Aorta (tissue), 5 donors: ENCODE measurements at places on chromosomes 5 and 9. TPM values are rescaled to one million over a fixed set of nuclear protein-coding genes. Genes with fewer than 3 reads are reported as not detected.

DNA sequence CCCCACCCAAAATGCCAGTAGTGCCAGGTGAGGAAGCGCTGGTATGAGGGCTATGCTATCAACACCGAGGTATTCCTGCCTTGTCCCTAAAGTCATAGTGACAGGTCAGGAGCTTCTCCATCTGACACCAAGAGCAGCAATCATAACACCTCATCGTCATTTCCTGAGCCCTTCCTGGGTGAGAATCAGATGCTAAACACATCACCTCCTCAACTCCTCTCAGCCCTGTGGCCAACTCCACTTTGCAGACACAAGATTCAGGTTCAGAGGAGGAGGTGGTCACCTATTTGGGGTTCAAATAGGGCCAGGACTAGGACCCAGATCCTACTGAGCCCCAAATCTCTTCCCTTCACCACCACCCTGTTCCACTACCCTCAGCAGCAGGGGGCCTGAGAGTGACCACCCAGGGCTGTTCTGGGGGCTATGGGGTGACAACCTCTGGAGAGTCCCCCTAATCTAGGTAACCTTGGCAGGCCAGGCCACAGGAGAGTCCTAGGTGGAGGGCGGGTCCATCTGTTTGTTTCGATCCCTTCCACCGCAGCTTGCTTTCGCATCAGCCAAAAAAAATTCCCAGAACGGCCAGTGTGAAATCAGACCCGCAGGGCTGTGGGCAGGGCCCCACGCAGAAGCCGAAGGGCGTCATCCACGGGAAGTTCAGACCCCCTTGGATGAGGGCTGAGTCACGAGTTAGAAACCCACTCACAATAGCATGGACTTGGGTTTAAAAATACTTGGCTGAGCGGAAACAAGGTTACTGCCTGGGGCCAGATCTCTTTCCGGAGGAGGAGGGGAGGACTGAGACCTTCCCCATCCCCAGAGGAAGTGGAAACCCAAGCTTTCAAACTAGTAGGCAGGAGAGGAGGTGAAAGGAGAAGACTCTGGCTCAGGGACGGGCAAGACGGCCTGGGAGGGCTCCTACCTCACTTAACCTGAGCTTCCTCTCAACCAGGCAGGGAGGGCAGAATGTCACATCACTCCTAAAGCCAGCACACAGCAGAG, 8.7 kb downstream of the STK10 start:
- no peak for DNase-seq

DNA sequence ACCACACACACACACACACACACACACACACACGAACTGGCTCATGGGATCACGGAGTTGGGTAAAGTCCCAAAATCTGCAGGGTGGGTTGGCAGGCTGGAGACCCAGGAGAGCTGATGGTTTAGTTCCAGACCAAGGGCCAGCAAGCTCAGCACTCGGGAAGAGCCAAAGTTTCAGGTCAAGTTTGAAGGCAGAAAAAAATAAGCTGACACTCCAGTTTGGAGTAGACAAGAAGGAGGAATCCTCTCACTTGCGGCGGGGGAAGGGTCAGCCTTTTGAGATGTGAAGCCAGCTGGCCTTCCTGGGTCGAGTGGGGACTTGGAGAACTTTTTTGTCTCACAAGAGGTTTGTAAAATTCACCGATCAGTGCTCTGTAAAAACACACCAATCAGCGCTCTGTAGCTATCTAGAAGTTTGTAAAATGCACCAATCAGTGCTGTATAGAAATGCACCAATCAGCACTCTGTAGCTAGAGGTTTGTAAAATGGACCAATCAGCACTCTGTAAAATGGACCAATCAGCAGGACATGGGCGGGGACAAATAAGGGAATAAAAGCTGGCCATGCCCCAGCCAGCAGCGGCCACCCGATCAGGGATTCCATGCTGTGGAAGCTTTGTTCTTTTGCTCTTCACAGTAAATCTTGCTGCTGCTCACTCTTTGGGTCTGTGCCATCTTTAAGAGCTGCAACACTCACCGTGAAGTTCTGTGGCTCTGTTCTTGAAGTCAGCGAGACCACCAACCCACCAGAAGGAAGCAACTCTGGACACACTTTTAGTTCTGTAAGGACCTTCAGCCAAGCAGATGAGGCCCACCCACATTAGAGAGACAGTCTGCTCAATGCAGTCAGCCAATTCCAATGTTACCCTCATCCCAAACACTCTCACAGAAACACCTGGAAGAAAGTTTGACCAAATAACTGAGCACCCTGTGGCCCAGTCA, 37.8 kb upstream of the UNC5A start:
- peak; percentile 28 for DNase-seq

GRCh38 chr9:111601237-111602018, 2.0 kb upstream of the PTGR1 start:
- no peak for DNase-seq

DNA sequence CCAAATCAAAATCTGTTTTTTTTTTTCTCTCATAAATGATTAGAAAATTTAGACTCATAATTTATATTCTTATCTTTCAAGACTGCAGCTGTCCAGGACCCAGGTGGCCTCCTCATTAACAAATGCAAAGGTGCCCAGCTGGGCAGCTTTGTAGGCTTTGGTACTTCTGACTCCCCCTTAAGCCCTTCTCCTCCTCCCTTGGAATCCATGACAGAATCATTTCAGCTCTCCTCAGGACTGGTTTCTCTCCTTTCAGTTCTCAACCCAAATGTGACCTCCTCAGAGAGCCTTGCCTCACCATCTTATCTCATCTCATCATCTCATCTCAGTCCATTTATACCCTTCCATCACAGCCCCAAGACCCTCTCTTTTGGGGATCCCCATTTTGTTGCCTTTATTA, 221.7 kb downstream of the KIAA0825 start:
- DNase-seq = no peak

DNA sequence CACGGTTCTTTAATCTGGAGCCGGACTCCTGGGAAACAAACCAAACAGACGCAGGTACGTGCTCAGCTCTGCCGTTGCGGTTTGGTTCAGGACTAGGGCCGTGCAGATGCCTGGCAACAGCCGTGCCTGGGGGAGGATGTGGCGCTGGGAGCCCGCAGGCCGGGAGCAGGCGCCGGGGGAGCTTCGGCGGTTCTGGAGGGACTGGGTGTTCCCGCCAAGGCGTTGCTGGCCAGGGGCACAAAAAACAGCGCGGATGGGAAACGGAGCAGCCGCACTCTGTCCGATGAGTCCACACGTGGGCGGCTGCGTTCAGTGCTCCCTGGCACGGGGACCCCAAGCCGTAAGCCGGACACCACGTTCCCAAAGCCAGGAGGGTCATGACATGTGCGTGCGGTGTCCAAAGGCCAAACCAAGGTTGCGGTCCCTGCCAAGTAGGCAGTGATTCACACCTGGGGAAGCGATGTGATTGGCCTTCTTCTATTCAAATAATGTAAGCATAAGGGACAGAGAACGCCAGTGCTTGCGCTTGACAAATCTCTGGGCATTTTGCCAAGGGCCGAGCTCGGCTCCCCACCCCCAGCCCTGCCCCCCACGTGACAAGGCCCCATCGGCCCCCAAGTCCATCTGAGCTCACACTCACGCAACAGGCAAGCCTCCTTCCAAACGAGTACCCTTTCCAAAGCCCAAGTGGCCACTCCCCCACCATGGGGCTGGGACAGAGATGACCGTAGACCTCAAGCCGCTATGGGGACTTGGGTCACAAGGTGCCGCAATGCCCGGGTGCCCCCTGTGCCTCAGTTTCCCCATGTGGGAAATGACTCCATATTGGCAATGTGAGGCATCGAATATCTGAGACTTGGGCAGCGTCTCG, 49.7 kb upstream of the NKD2 start:
- peak; percentile 46 for DNase-seq

DNA sequence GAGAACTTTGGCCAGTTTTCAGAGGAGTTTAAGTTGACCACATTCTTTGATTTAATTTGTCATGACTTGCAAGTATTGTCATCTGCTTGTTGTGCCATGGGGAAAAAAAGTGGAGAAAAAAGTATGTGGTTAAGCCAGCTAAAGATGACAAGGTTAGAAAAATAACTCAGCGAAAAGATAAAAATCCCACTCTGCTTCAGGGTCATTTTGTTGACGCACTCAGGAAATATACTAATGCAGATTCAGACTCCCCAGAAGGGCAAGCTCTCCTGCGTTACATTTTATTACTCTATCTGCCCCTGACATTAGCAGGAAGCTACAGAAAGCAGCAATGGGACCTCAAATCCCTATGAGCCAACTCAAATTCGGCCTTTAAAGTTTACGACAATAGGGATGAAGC, 27.6 kb upstream of the TESK1 start:
- no peak for DNase-seq

- no peak for DNase-seq
These were observed 491.3 kb upstream of the MEF2C start for GRCh38 chr5:89374144-89374784.

GRCh38 chr5:62385131-62385530, 18.6 kb downstream of the DIMT1 start:
- DNase-seq = no peak

DNA sequence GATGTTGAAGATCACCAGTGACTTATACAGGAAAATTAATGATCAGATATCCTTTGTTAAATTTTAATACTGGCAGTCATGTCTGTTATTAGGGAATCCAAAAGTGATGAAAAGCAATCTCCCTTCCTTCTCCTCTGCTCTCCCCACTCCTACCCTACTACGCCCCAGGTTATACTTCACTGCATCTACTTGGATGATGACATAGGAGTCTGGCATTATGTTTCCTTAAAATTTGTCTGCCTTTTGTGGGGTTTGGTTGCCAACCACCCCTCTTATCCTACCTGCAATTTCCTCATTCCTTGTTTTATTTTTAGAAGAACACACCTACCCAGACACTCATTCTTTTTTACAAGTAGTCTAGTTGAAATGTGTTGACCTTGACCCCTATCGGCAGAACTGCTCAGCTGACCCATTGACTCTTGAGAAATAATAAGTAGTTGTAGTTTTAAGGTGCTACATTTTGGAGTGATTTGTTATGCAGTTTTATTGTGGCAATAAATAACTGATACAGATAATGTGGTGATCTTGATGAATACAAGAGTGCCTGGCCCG, 5.1 kb upstream of the MOB3B start:
- no peak for DNase-seq

DNA sequence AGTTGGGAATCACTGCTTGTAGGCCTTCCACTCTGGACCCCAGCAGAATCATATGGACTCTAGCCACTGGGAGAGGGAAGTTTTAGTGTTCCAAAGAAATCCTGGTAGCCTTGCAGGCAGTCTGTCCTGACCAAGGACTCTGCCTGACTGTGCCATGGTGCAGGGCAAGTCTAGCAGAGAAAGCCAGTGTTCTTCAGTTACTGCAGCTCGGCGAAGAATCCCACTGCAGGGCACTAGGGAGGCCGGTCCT, 20.3 kb upstream of the MATR3 start:
- no peak for DNase-seq

GRCh38 chr5:158164296-158165047, 305.5 kb upstream of the CLINT1 start:
- DNase-seq = no peak

- DNase-seq = peak; percentile 86
These were observed 62.5 kb downstream of the NFIB start for GRCh38 chr9:14251154-14252071.

- no peak for DNase-seq
These were observed 18.7 kb upstream of the SCGB3A1 start for GRCh38 chr5:180609817-180610550.

- DNase-seq = no peak
These were observed 1962.9 kb upstream of the CDH6 start for GRCh38 chr5:29230591-29230990.

DNA sequence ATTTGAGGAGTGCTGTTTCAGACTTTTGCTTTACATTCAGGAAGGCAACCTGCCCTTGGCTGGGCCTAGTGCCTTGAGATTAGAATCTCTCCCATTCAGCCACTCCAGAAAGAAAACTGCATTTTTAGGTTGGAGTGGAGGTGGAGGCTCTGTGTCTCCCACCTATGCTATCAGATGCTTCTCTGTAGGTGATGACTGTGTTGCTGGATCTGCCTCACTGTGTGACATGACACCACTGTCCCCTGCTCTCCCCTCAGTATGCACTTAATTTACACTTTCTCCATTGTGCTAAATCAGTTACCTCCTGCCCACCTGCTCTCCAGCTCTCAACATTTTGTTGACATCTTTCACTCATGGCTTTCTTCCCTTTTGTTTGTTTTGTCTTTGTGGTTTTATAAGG, 265.8 kb downstream of the TENT4A start:
- DNase-seq = no peak

GRCh38 chr9:81819155-81819554, 109.1 kb upstream of the SPATA31D4 start:
- DNase-seq = no peak

GRCh38 chr5:116614603-116614920, 39.9 kb upstream of the SEMA6A start:
- DNase-seq = no peak

GRCh38 chr9:79662537-79662956, 90.8 kb downstream of the TLE4 start:
- no peak for DNase-seq

DNA sequence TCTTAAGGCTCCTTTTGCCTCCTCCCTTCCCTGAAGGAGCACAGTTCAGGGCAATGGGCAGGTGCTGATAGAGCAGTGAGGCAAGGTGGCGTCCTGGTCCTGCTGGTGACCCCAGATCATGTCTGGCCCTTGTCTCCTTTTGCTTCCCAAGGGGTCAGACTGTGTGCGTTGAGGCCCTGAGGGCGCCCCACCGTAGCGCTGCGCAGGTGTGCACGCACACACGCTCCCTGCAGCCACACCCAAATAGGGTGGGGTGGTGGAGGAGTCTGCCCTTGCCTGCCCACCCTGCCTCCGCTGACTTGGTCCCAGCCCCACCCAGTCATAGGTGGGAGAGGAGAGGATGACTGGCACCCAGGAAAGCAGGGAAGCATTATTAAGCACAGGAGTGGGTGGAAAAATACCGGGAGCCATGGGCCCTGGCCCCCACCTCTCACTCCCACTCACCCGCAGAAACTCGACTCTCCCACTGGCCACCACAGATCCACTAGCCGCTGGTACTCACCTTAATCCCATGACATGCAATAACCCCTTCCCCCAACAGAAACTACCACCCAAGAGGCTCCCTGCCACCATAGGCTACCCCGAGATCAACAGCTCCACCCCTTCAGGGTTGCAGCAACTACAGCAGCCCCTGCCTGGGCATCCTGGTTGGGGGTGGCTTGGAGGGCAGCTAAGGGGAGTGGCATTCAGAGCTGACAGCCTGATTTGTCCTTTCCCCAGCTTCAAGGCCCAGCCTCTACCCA, 16.7 kb downstream of the PDLIM4 start:
- no peak for DNase-seq

The ENHO gene
- not detected for total RNA-seq

The PCDHB12 gene
- total RNA-seq = 6.7 TPM

The DCTN3 gene
- 61.4 TPM for total RNA-seq

The CEL gene
- total RNA-seq = 3.6 TPM

The JMY gene
- total RNA-seq = 9.9 TPM

The SLC30A5 gene
- total RNA-seq = 43.9 TPM
